ENCODE measurements at places on chromosomes 6 and 20.
A peak's percentile ranks its signal among the peaks of the same experiment; 100 is the strongest.

DNA sequence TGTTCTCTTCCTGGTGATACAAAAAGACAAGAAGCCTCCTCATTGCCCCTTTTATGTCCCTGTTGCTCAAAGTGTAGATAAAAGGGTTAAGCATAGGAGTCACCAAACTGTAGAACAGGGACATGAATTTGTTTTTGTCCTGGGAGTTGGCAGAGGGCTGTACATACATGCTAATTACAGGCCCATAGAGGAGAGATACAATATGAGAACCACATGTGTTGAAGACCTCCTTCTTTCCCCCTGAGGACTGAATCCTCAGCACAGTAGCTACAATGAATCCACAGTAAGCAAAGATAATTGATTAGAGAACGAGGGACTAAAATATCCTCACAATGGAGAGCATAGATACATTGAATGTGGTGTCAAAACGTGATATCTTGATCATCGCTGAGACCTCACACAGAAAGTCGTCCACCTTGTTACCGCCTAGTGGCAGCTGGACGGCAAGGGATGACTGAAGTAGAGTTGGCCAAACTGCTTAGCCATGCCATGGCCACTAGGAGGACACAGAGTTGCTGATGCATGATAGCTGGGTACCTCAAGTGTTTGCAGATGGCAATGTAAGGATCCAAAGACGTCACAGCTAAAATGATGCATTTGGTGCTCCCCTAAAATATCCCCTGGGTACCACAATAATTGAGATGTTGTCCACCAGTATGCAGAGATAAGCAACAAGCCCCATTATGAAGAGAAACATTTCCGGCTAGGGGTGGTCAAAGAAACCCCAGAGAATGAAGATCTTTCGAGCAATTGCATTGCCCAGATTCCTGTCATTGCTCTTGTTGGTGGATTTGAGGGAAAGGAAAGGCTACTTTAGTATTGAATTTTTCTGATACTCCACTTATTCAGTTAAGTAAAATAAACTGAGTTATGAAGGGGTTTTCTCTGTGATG is 15.0 kb downstream of the OR2B3 start:
- DNase-seq: peak; percentile 0

- DNase-seq: peak; percentile 14
Measured at GRCh38 chr6:40806256-40806864, 219.2 kb upstream of the LRFN2 start.

- no peak for DNase-seq
Measured at GRCh38 chr20:32828029-32828680, 8.4 kb downstream of the MAPRE1 start.

- DNase-seq: no peak
Measured at GRCh38 chr6:16731478-16732051, 29.7 kb downstream of the ATXN1 start.

- peak; percentile 29 for DNase-seq
Measured at GRCh38 chr20:34389206-34389953, 26.3 kb downstream of the ITCH start.

- DNase-seq: no peak
Measured at GRCh38 chr6:53500095-53500494, 44.8 kb downstream of the GCLC start.

DNA sequence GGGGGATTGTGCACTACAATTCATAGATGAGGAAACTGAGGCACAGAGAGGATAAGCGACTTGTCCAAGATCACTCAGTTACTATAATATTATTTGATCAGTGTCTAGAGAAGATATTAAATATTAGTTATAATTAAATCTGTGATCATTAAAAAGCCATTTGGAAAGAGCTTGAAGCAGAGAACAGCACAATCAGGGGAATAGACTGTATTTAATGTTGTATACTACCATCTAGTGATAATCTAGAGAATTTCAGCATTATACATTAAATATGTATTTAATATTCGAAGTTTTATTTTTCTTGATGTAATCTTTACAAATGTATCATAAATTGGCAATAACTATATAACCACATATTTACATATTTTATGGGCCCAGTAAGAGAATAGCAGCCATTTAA is 20.1 kb upstream of the MTCL3 start:
- no peak for DNase-seq

DNA sequence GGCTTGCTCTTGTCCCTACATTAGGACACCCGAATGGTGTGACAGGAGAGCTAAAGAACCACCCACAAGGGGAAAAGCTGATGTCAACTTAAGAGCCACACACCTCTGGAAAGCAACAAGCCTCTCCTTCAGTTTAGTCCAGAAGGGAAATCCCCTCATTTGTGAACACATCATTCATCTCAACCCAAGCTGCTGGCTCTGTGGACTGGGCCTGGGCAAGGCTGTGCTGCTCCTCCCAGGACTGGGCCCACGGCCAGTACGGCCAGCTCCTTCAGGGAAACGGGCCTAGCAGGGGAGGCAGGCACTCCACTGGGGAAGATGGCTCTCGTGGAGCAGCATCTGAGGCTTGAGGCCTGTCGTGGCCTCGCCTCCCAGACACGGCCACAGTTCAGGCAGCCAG is 12.8 kb upstream of the SLC4A11 start:
- DNase-seq: no peak

DNA sequence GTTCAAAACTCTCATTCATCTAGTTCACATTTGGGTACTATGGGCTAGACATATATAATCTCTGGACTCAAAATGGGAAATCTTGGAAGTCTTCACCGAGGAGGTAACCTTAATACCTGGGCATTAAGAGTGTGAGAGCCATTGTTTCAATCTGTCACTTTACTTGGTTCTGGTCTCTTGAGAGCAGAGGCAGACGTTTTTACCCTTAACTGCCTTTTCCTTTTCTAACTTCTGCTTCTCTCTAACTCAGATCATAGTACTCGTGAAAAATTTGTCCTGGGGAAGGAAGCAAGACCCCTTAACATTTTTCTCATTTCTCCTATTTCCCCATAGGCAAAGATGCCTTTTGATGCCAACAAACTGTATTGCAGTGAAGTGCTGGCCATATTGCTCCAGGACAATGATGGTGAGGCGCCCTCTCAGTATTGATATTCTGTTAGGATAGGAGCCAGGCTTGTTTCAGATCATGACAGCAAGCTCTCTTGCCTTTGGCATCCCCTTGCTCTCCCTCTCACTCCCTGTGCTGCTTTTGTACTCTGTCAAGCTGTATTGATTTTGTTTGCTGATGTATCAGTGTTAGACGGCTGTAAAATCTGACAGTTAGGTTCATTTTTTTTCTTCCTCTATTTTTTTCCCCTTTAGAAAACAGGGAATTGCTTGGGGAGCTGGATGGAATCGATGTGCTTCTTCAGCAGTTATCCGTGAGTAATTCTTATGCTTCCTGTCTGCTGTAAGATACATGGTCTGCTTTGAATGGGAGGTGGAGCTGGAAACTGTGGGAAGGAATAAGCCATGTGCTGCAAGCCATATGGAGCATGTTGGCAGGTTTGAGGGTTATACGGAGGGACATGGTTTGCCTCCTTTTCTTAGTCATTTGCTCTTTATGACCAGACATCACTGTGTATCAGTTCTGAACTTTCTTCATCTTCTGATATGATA is 83.5 kb downstream of the CTNNBL1 start:
- no peak for DNase-seq

DNA sequence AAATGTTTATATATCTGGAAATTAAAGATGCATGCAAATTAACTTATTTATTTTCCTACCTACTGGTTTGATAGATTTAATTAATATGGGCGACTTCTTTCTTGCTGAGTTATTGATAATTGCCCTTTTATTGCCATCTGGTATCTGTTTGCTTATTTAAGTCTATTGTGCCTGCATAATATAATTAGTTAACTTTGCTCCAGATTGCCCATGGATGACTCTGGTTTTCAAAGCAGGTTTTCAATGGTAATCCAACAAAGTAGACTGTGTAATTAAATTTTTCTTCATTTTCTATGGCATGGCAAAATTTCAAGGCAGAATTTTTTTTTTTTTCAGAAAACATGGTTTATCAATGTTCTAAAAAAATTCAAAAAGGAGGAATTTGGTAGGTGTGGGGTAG is 1092.0 kb downstream of the GRIK2 start:
- no peak for DNase-seq

- DNase-seq: peak; percentile 4
Measured at GRCh38 chr6:15623276-15624116, 39.3 kb downstream of the DTNBP1 start.

DNA sequence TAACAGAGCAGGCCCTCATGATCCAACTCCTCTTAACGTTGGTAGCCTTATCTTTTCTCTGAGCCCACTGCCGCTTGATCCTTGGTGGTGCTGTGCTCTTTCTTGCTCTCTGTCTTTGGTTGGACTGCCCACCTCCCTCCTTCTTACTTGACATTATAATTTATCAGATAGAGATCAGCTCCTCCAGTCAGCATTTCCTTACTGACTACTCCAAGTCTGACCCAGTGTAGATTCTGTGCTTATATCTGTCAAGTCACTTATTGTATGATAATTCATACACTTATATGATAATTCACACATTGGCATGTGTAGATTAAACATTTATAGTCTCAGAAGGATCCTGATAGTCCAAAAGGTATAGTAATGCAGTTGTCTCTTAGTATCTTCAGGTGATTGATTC is 18.1 kb downstream of the PTPRA start:
- no peak for DNase-seq

- DNase-seq: peak; percentile 83
Measured at GRCh38 chr20:53692465-53693067, 98.9 kb upstream of the ZNF217 start.

GRCh38 chr6:126054802-126055201 is 68.5 kb downstream of the TRMT11 start:
- DNase-seq: no peak

DNA sequence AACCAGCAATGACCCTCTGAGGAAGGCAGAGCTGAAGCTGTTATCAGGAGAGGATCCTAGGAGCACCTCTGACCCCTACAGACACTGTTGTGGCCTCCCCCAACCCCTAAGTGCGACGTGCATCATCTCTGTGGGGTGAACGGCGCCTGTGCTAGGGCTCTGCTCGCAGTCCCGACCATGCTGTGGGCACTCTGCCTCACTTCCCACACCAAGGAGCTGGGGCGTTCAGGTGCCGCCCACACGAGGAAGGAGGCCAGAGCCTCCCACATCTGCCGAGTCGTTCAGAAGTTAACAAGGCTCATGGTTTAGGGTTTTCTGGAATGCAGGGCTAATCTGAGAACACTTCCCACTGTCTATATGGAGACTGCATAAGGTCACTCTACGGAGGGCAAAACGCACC is 62.1 kb downstream of the GINS1 start:
- no peak for DNase-seq

GRCh38 chr6:116409756-116410155 is 39.0 kb downstream of the DSE start:
- no peak for DNase-seq

DNA sequence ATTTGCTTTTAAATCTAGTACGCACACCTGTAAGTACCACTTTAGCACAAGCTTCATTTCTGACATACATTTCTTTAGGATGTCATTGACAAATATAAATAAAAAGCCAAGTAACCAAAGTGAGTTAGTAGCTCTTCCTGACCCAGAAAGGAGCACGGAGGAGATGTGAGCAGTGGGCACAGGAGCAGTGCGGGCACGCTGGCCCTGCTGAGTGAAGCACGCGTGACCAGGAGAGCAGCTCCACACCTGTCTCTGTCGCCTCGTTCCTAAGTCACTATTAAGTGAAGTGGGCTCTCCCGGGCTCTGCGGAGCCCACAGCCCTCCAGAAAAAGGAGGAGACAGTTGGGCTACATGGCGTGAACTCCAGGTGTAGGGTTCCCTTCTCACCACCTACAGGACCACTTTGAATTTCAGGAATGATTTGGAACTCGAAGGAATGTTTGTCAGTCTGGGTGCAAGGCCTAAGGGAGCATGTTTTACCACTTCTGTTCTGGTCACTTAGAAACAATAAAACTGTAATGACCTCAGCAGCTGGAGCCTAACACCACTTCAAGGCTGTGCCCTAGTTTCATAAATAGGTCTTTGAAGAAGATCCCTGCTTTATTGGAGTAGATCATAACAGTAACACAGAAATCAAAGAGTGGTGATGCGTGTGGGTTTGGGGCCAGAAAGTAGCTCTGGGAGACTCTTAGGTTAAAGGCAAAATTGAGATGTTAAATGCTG is 95.9 kb downstream of the FAM120B start:
- DNase-seq: no peak

- DNase-seq: no peak
Measured at GRCh38 chr20:20399531-20400500, 31.9 kb downstream of the INSM1 start.

- DNase-seq: no peak
Measured at GRCh38 chr6:14360565-14360964, 243.0 kb downstream of the CD83 start.

- no peak for DNase-seq
Measured at GRCh38 chr6:164200071-164200470, 785.6 kb downstream of the QKI start.

DNA sequence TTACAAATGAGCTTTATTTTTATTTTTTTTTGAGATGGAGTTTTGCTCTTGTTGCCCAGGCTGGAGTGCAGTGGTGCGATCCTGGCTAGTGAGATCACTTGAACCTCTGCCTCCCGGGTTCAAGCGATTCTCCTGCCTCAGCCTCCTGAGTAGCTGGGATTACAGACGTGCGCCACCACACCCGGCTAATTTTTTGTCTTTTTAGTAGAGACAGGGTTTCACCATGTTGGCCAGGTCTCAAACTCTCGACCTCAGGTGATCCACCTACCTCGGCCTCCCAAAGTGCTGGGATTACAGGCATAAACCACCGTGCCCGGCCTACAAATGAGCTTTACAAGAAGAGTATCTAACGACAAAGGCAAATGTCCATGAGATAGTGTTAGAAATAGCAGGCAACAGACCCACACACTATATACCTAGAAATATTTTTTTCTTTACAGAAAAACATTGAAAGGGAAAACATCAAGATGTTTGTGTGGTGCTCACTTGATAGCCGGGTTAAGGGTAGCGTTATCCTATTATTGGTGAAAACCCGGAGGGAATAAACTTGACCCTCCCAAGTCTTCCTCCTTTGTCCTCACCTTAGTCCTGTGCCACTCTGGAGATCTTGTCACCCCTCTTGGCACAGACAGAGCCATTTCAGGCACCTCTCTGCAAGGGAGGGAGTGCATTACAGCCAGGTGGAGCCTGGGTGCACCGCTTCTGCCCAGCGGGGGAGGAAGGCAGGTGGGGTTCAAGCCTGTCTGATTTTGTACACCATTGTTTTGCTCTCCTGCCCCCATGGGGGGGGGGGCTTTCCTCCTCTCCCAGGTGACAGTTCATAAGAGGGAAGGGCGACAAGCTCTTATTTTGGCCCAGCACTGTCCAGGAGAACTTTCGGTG is 21.0 kb upstream of the AVP start:
- no peak for DNase-seq

DNA sequence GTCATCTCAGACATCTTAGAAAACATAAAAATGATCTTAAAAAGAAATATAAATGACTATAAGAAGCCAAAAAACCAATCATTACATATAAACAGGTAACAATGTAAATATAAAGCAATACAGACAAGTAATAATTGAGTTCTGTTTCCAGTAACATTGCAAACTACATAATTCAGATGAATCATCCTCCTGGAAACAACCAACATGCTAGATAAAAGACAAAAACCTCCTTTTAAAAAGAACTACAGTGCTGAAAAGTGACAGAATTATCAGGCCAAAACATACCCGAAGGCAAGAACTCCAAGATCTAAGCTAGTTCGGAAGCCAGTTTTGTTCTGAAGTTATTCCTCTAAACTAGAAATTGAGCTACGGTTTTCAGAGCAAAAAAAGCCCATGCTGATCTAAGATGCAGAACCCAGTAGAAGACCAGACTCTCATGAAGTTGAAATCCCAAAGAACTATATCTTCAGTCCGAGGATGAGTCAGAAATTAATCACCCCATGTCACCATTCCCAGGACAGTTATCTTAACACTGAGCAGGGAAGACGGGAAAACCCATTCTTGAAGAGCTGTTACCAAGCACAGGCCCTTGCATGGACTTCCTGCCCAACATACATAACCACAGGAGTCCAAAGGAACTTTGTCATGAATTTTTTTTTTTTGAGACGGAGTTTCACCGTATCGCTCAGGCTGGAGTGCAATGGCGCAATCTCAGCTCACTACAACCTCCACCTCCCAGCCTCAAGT is 9.8 kb downstream of the PGM3 start:
- peak; percentile 96 for DNase-seq
